HuH-7.5 (cell line): ENCODE measurements at places on chromosomes 7 and 10.

GRCh38 chr10:110421512-110422138 lies 76.1 kb upstream of the DUSP5 start:
- no peak for DNase-seq

DNA sequence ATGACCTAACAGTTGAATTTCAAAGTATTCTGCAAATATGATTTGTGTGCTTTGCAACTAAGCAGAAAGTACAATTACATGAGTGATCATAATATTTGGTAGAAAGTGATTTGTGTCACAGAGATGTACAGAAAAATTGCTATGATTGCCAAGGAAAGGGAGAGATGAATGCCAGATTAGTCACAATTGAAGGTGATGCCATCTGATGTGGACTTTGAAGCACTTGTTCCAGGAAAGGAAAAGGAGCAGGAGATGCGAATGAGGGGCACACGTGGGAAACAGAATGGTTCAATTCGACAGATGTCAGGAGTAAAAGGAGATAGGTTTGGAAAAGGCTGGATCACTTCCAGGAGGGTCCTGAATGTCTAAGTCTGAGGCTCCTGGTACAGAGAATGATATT lies 153.1 kb upstream of the LAMB4 start:
- no peak for DNase-seq

- DNase-seq: no peak
Measured at GRCh38 chr7:69452797-69453196, 145.5 kb upstream of the AUTS2 start.

DNA sequence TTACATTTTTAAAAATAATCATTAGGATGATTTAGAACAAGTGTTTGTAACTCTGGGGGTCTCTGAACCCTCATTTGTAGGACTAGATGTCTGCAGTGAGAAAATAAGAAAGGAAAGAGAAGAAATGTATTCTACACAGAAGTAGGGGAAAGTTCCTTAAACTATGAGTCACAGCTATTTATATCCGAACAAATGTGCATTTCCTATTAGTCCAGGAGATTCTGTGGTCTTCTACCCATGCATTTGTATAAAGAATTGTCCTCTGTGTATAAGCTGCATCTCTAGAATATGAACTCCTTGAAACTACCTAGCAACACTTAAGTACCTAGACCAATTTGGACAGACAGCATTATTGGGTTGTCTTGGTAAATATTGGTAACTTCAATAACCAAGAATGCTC lies 15.9 kb upstream of the CD36 start:
- DNase-seq: no peak
